ENCODE measurements at places on chromosomes 12 and 14.

DNA sequence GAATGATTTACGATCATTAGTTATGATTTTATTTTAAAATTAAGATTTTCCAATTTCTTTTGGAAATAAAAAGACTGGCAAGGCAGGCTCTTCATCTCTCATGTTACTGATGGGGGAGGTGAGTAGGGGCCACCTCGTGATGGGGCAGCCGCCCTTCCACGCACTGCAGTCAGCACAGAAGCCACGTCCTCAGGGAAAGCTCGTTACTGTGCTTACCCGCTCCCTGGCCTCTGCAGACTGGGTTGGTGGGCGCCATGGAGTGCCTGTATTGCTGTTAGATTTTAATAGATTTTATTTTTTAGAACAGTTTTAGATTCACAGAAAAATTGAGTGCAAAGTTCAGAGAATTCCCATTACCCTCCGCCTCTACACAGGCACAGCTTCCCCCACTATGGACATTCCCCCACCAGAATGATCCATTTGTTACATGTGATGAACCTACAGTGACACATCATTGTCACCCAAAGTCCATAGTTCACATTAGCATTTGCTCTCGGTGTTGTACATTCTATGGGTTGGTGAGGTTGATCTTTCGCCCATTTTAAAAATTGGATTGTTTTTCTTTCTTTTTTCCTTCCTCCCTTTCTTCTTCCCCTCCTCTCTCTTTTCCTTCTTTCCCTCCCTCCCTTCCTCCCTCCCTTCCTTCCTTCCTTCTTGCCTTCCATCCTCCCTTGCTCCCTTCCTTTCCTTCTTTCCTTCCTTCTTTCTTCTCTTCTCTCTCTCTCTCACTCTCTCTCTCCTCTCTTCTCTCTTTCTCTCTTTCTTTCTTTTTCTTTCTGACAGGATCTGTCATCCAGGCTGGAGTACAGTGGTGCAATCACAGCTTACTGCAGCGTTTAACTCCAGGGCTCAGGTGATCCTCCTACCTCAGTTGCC lies 30.7 kb downstream of the ADGRD1 start:
- DNase-seq = no peak

DNA sequence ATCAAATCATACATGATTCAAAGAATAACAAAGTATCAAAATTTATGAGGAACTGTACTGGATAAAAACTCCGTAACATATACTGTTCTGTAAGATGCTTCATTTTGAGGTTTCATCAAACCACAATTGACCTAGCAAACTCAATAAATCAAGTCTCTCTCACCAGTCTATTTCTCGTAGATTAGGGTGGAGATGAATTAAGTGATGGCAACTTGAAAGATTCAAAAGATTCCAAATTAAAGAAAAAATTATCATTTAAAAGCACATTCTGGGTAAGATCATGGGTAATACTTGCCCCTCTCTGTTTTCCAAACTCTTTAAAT lies 74.4 kb downstream of the PAPLN start:
- no peak for DNase-seq

- no peak for DNase-seq
Measured at GRCh38 chr14:103741876-103742275, 26.3 kb downstream of the ZFYVE21 start.

DNA sequence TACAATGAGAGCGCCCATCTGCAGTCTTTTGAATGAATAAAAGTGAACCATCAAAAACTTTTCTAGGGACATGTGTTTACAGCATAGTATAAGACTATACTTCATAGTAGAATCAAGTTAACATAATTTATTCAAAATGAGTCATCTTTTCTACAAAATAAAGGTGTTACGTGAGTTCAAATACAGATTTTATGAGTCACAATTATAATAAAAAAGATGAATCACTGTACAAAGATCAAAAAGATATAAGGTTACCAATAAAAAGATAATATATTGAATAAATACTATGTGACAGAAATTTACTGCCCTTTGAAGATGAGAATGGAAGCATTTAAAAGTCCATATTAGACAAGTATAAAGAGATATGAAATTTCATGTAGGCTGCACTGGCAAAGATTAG lies 2.8 kb downstream of the MBIP start:
- no peak for DNase-seq

GRCh38 chr12:52358575-52359350 lies 8.5 kb downstream of the KRT85 start:
- no peak for DNase-seq

DNA sequence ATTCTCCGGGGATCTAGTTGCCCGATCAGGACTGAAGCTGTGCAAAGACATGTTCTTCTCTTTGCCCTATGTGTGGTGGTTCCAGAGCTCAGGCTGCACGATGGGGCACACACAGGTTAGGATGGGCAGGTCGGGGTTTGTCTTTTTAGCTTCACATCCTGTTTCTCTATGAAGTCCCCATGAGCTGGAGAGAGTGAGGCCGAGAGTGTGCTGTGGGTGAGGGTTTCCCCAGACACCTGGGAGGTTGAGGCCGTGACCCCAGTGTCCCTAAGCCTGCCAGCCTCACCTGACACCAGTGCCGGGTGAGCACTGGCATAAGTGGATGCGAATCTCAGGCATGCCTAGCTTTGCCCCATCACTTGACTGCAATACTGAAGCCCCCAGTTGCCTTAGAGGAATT lies 32.9 kb upstream of the IGF1 start:
- no peak for DNase-seq

- peak; percentile 21 for DNase-seq
Measured at GRCh38 chr14:100104523-100105300, 39.5 kb downstream of the EVL start.

DNA sequence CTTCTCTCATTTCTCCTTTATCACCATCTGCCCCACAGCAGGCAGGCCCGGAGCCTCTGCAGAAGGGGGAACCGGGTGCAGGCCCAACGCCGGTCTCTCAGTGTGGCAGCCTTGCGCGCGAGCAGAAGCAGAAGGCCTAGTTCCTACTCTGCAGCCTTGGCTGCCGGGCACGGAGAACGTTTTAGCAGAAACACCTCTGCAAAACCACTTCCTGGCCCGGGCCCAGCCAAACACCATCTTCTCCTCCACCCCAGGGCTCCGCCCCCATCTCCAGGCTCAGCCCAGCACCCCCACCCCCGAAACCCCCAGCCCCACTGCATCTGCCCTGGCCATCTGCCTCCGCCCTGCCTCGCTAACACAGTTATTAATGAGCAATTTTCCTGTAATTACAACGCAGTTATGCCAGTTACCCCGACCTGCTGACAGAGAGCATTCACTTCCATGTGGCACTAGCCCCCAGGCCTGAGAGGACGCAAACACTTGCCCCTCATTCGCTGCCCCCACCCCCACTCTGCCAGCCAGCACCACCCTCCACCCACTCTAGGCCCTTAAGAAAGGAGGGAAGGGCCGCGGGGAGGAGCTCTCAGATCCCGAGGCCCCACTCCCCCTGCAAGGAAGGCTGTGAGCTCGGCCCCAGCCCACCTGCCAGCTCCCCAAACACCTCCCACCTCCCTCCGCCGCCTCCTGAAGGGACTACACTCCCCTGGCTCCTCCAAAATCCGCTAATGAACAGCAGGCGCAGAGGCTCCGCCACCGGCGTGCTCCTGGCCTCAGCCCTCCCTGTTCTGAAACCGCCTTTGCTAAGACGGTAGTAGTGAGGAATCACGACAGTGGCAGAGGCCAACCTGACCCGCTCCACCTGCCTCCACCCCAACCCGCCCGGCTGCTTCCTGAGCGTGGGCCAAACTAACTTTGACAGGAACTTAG lies 44.7 kb upstream of the FBRSL1 start:
- no peak for DNase-seq

- DNase-seq = no peak
Measured at GRCh38 chr12:4174417-4174816, 99.1 kb upstream of the CCND2 start.

- no peak for DNase-seq
Measured at GRCh38 chr12:132281038-132281437, 48.4 kb downstream of the GALNT9 start.

DNA sequence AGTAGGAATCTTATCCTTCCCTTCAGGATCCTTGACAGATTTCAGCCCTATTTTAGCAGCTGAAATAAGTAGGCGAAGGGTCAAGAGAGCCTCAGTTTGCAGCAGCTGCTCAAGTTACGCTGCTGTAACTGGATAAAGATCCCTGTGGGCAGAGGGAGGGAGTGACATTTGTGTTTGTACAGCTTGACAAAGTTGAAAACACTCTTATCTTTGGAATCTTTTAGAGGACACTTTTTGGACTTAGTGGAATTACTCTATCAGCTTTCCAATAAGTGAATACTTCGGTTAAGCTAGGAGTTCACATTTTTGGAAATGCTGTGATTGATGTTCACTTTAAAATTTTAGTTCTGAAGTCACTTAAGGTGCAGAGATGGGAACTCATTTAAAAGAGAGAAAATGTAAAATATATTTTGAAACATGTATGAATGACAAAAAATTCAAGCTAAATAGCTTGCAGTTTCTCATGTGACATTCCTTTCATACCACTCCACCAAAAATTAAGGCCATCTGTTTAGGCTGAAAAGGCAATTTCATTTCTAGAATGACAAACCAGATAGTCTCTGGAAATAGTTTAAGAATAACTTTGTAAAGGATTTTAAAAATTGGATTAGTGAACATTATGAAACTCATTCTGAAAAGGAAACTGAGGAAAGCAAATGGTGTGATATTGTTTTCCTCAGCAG lies 55.2 kb downstream of the SLC38A4 start:
- no peak for DNase-seq

DNA sequence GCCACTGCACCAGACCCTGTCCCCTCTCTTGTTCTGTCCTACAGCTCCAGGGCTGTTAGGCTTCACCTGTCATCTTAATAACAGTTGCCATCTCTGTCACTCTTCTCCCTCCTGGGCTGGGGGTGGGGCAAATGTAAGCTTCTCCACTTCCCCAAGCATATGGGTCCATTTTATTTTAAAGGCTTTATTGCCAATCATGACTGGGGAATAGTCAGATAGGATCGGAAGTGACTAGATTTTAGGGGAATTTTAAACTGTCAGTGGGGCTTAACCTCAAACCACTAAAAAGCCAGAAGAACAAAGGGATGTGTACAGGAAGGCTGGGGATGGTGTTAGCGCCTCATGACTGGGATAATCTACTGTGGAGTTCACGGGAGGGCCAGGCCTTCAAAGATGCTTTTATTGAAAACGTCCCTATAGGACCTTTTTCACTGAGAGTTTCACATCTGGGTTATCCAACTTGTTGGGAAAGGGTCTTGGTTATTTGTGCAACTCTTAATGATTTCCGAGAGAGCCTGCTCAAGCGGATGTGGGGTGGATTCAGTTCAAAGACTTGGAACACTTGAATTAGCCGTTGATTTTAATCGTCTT lies 41.6 kb downstream of the CHST11 start:
- DNase-seq = no peak

- no peak for DNase-seq
Measured at GRCh38 chr14:73269729-73270531, 32.6 kb downstream of the PAPLN start.

DNA sequence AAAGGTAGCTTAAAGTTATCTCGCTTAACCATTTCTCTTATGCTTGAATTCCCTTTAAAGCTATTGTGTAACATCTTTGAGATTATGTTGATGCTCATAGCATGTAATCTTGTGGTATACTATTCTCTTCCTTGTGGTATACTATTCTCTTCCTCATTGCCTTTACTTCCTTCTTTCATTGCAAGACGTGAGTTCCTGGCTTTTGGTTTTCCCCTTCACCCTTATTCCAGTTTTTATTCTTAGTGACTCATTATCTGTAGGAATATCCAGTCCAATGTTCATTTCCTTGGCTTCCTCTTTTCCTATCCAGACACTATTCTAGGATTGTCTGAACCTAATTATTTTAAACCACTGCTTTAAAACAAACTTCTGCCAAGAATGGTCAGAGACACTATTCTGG lies 564.0 kb downstream of the CCER1 start:
- no peak for DNase-seq

DNA sequence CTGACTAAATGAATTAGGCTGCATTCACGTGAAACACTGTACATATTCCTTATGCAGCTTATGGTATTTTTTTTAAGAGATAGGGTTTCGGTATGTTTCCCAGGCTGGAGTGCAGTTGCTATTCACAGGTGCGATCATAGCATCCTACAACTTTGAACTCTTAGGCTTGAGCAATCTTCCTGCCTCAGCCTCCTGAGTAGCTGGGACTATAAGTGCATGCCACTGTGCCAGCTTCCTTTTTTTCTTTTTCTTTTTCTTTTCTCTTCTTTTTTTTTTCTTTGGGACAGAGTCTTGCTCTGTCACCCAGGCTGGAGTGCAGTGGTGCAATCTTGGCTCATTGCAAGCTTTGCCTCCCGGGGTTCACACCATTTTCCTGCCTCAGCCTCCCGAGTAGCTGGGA lies 35.8 kb upstream of the SPPL3 start:
- DNase-seq = no peak

DNA sequence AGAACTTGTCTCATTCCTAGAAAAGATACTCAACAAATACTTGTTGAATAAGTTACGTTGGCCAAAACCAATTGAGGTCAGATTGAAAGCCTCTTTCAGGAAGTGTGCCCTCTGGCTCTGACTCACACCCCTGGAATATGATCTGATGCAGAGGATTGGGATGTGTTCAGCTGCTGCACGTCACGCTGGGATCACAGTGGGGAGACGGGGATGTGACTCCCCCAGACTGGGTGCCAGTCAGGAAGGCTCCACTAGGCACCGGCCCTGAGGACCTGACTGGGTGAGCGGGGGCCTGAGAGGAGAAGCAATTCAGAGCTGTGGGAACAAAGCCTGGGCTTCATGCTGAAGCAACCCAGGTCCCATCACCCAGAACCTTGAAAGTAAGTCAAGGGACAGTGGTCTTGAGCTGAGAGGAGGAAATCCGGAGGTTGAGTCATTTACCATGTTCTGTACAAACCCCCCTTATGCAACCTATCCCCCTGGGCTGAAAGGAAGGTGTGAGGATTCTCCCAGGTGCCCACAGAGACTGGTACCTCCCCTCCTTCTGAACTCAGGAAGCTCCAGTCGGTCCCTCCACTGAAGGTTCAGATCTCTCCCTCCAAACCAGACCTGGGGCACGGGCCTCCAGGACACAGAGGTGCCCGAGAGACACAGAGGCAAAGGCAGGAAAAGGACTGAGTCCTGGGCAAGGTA lies 3.9 kb downstream of the CEBPE start:
- peak; percentile 96 for DNase-seq

DNA sequence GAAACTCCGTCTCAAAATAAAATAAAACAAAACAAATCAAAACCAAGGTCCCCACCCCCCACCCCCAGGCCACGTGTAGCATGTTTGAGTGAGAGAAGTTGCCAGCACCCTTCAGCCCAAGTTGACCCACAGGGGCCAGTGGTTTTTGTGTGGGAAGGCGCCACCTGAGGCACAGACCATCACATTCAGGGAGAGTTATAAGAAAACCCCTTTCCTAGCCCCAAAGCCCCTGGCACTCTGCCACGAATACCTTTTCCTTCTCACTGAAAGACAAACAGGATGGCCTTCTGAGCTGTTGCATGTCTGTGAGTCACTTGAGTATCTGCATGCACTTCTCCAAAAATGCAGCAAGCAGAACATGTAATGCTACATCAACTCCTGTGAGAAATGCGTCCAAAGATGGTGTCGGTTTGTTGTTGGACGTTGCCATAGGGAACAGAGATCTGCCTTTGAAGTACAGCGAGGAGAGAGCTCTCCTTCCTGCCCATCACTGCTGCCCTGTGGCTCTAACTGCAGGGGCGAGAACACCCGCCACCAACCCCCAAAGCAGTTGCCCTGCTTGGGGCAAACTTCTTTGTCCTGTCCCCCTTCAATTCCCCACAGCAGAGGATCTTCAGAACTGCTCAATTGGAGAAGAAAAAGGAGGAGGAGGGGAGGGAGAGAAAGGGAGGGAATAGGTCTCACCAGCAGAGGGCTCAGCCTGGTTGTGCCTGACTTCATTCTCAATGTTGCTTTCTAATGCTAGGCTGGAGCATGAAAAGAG lies 2.7 kb upstream of the TRAF3 start:
- DNase-seq = no peak

All from GM04503 (cell line).